ENCODE measurements at places on chromosomes 5 and 9. TPM values are rescaled to one million over a fixed set of nuclear protein-coding genes. Genes with fewer than 3 reads are reported as not detected.

The SNCAIP gene
- total RNA-seq, result 93.1 TPM

The FST gene
- total RNA-seq, result 45.0 TPM

The SPATA31A3 gene
- not detected for total RNA-seq

DNA sequence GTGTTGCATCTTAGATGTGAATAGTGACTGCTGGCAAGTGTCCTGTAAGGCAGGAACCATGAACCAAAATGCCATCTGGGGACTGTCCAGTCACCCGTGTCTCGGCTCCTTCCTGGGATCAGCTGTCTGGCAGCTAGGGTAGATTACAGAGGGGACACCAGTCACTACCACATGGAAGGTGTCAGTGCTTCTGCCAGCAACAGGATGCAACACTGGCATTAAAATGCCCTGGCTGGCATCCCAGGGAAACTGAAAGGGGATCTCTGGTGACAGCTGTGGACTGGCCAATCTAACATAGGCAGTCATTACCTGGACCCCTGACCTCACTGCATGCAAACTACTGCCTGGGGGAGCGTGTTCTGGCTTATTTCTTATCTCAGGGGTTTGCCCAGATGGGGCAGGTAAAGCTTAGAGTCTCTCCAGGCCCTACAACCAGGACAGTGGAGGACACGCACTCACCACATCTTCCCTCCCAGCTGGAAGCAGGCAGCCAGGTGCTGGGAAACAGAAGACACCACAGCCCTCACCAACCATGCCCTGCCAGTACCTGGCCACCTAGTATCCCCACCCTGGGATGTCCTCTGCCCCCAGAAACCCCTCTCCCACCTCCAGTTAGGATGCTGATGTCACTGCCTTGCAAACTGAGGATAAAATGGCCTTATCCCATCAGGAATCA lies 83.8 kb downstream of the SEMA4D start:
- no peak for DNase-seq

DNA sequence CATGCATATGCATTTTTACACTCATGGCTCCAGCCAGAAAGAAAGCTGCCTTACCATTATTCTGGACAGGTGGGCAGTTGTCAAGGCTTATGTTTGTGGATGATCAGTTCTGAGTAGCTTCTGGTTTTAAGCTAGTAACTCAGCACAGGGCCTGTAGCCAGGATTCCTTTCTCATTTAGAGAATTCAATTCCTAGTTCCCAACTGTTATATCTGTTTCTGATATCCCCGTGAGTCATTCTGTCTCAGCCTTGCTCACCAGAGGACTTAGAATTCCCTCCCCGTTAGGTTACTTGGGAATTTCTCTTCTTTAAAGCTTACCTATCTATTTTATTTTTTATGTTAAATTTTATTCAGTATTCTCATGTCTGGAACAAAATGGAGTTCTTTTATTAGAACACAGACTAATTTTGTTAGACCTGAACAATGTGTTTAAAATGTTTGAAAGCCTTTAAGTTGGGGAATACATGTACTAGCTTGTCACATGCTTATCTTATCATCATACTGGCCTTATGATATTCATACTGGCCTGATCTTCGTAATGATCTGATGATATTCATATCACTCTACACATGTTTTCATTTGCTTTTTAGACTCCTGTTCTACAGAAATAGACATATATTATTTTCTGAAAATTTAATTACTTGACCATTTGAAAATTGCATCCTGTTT lies 47.1 kb downstream of the CAST start:
- peak; percentile 38 for DNase-seq

- no peak for DNase-seq
Observed at GRCh38 chr5:102277144-102277543, 18.9 kb downstream of the SLCO4C1 start.

The AIF1L gene
- 26.4 TPM for total RNA-seq

GRCh38 chr9:16426716-16427115 lies 443.8 kb downstream of the BNC2 start:
- DNase-seq, result no peak

GRCh38 chr5:30991462-30991861 lies 202.0 kb upstream of the CDH6 start:
- no peak for DNase-seq

- no peak for DNase-seq
Observed at GRCh38 chr9:137866226-137867141, 11.1 kb upstream of the CACNA1B start.

The HTR4 gene
- not detected for total RNA-seq

GRCh38 chr5:116763987-116764866 lies 189.6 kb upstream of the SEMA6A start:
- no peak for DNase-seq

- DNase-seq, result no peak
Observed at GRCh38 chr9:128910906-128911305, 9.9 kb upstream of the PHYHD1 start.

- no peak for DNase-seq
Observed at GRCh38 chr5:74763504-74763903, 3.4 kb downstream of the GFM2 start.

DNA sequence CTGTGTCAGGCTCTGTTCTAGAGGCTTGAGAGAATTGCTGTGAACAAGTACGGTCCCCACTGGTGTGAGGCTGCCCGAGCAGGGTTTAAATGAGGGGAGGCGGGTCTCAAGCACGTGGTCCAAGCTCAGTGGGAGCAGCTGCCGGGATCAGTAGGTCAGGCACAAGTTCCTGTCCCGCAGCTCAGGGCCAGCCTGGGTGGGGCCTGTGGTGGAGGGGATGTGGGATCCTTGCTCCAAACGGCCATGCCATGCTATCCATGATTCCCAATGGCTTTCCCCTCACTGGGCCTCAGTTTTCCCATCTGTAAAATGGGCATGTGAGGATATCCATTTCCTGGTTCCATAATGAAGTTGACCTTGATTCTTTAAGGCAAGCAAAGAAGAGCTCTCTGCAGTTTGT lies 17.1 kb downstream of the OBP2B start:
- no peak for DNase-seq

The ERGIC1 gene
- total RNA-seq, result 137 TPM

DNA sequence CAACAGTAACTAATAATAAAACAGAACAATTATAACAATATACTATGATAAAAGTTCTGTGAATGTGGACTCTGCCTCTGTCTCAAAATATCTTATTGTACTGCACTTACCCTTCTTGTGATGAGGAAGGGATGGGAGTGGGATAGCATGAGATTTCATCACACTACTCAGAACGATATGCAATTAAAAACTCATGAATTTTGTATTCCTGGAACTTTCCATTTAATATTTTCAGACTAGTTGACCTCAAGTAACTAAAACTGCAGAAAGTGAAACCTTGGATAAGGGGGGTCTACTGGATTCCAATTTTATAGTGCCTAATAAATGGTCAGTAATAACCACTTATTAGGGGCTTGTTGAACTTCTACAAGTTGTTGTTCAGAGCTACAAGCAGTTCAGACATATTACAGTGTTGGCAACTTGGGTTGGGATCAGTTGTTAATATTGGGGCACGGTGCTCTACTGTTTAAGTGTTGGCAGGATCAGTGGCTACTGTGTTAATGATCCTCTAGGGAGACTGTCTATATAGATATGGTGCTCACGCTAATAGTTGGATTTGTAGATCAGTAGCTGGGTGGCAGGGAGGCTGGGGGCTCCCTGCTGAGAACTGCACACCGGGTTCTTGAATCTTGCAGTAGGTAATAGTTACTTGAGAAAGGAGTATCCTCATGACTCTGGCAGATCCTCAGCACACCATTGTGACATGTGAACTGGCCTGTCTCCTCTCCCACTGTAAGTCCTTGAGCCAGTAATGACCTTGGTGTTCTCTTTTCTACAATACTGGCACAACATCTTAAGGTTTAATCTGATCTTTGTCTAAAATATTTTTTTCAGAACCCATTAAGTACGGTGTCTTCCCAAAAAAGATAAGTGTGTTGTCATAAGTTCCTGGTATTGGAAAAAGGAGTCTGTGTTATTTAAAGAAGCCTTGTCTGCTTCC lies 62.0 kb downstream of the F2RL2 start:
- no peak for DNase-seq

GRCh38 chr5:39426051-39426745 lies 1.4 kb upstream of the DAB2 start:
- peak; percentile 24 for DNase-seq

- DNase-seq, result no peak
Observed at GRCh38 chr5:80936881-80937280, 23.3 kb upstream of the RASGRF2 start.

DNA sequence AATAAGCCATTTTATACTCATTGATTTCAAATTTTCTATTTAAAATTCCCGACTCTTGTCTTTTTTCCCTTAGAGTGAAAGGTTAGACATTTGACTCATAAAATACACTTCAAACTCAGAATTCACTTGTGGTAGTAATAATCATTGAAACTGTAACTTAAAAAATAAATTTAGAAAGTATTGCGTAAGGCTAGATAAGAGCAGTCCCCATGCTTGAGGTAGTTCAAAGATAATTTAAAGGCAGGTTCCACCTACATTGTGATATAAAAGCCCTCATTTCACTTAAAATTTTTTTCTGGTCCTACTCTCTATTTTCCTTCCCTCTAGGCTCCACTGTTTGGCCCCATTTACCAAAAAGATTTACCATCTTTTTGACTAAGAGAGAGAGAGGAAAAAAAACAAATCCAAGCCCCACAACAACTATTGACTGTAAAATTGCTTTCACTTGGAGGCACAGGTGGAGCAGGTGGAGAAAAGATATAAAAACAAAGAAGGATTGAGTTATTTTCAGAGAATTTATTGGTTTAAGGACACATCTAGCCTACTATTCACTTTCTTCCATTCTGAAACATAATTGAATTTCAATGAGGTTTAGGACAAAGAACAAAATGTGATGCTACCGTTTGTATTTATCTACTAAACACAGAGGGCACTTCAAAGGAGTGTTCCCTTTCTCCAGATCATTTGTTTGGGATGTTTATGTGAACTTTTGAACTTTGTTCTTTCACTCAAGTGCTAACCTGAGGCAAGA lies 61.0 kb downstream of the FBXO4 start:
- no peak for DNase-seq

The CCDC171 gene
- 0.98 TPM for total RNA-seq

DNA sequence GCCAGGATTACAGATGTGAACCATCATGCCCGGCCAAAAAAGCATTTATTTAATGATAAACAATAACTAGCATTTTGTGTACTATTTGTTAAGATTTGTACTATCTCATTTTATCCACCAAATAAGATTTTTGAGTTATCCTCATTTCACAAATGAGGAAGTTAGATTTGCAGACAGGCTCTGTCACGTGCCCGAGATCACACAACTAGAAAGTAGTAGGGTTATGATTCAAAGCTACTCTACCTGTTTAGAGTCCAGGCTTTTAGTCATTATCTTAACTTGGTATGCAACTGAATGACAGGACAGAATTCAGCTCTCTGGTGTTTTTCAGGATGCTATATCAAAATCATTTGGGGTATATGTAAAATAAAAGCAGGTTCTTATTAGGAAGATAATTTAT lies 20.5 kb downstream of the RANBP17 start:
- DNase-seq, result no peak

The HEMGN gene
- total RNA-seq, result not detected
